HT1080 (cell line): ENCODE measurements at places on chromosomes 13 and 19. TPM values are rescaled to one million over a fixed set of nuclear protein-coding genes. Genes with fewer than 3 reads are reported as not detected.

The MYO16 gene
- not detected in 2 replicates for total RNA-seq

The CEACAM16 gene
- not detected in 2 replicates for total RNA-seq

The ANGPTL4 gene
- not detected in 2 replicates for total RNA-seq

The DKKL1 gene
- not detected in 2 replicates for total RNA-seq

The ODAD3 gene
- 0.14 and 0.33 TPM in 2 replicates for total RNA-seq

The CRLF1 gene
- total RNA-seq = 1.1 and 1.3 TPM in 2 replicates

The CLEC4G gene
- total RNA-seq = not detected in 2 replicates

The ZNF134 gene
- 25.0 and 33.3 TPM in 2 replicates for total RNA-seq

The FCAR gene
- not detected in 2 replicates for total RNA-seq

The TDRD3 gene
- total RNA-seq = 9.0 and 10.7 TPM in 2 replicates

The KLF12 gene
- 3.9 and 7.7 TPM in 2 replicates for total RNA-seq
